MV-4-11 (cell line): ENCODE measurements at places on chromosomes 4 and X.

GRCh38 chrX:140391313-140391712, 113.6 kb downstream of the SOX3 start:
- no peak for DNase-seq

GRCh38 chrX:56219700-56220099, 12.5 kb upstream of the KLF8 start:
- peak; percentile 1 for DNase-seq

- peak; percentile 22 for DNase-seq
These were observed 56.9 kb downstream of the PCGF3 start for GRCh38 chr4:762211-763190.

DNA sequence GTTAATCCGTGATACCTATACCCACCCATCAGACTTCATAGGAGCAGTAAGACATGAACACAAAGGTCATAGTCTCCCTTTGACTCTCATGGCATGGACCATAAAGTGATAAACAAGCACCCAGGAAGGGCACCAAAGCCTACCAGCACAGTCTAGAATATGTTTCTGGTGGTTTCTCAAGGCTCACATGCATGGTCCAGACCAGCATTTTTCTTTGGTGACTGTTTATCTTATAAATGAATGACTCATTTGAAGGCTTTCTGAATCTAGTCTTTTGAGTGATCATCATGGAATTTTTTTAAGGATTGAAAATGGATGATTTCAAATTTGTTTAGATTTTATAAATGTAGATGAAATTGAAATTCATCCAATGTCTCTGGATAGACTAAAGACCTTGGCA, 32.0 kb upstream of the AMELX start:
- DNase-seq: no peak

- DNase-seq: peak; percentile 87
These were observed 40.5 kb downstream of the AGA start for GRCh38 chr4:177401658-177402273.

DNA sequence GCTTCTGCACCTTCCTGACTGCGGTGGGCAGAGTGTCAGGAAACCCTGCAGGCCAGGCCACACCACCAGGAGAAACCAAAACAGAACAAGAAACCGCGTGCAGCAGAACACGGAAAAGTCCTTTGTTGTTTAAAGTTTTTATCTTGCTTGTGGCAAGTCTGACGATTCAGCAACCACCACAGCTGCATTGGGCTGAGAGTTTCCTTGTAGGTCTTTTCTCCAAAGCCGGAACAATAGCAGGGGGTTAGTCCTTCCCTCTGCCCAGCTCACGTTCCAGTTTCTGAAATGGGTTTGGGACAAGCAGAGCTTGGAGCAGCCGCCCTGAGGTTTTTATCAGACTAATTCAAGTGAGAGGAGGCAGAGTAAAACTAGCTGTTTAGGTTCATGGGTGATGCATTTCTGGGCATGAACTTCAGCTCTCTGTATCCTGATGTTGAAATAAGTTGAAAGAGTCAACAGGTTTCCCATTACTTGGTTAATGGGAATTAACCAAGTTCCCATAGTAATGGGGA, 216.9 kb downstream of the PTTG2 start:
- peak; percentile 68 for DNase-seq

DNA sequence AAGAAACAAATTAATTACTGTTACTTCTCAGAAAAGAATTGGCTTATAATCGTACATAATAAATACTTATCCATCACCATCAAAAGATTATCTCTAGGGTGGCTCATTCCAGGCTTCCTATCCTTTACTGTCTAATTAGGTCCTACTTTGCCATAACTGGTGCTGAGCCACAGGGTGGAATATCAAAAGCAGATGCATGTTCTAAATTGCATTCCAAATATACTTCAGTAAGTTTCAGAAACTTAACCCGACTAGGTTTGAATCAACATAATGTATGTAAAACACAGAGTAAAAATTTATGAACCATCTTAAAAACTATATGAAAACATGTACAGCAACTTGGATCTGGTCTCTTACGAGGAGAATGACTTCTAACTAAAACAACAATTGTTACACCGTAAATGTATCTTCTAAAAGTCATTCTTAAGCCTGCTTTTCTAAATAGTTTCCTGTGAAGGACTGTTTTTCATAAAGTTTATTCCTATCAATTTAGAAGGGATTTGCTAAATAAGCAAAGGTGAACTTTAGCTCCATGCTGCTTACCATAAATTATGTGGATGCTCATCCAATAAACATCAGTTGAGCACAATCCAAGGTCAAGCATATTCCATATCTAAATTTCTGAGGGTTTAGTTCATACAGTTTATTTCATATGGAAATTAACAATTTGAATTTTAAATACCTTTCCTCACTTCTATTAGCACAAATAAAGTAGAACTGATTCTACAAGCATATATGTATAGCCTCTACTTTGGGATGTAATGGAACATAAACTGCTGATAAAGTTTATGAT, 13.4 kb downstream of the ZAR1 start:
- no peak for DNase-seq

- DNase-seq: no peak
These were observed 98.3 kb downstream of the HMX1 start for GRCh38 chr4:8773124-8773931.

GRCh38 chr4:138177278-138177968, 64.7 kb downstream of the SLC7A11 start:
- DNase-seq: no peak

DNA sequence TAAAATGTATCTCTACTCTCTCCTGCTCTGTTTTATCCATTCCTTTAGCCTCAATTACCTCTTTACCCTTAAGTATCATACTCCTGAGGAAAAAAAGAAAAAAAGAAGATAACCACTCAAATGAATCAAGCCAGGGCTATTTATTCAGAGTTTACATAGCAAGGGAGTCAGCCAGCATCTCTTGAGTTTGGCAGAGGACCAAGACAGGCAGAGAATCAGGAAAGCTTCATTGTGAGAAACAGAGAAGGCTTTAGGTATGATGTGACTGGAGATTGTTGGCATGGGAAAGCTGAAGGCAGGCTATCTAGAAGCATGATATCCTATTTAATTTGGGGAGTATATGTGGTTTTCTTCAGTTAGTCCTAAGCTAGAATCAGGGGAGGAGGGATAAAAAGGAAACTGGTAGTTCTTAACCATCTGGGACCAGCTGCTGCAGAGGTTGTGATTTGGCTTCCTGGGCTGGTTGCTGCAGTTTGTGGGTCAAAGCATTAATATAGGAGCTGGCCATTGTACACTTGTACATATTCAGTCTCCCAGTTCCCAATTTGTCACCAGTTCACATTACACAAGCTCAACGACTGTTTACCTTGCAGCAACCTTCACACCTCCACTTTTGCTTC, 11.2 kb downstream of the APELA start:
- DNase-seq: no peak

DNA sequence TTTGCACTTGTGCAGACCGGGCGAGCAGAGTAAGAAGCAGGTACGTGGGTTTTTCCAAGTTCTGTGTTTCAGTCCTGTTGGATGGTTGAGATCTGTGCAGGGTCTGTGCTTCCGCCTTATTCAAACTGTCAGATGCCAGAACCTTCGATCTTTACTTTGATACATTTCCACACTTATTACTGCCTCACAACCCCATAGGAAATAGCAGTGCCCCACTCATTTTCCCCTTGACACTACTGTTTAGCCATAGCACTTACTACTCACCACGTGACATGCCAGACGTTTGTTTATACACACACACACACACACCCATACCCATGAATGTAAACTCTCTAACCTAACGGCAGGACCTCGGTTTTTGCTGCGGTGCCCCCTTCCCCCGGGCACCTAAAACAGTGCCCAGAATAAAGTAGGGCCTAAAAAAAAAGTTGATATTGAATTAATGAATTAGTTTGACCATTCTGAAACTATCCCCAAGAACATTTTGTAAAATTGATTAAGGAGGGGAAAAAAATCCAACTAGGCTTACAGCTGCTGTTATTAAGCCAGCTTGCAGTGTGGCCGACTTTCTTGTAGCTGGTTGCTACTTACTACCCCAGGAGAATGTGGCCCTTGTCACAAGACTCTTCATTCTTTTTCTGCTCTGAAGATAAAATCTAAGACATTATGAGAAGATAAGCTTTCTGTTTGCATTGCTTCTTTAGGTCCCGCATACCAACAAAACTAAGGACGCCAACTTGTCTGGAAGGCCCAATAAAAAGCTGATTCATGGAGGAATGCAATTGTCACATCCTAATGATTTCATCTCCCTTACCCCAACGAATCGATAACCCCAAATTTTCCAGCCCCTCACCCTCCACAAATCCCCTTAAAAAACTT, 704 bp upstream of the SEPSECS start:
- no peak for DNase-seq

GRCh38 chr4:124806403-124806802, 93.9 kb upstream of the ANKRD50 start:
- DNase-seq: no peak

GRCh38 chr4:174053895-174054294, 229.6 kb downstream of the FBXO8 start:
- DNase-seq: no peak

GRCh38 chr4:148757171-148757570, 315.0 kb upstream of the NR3C2 start:
- no peak for DNase-seq

GRCh38 chrX:28225513-28225912, 244.3 kb upstream of the DCAF8L1 start:
- DNase-seq: no peak

DNA sequence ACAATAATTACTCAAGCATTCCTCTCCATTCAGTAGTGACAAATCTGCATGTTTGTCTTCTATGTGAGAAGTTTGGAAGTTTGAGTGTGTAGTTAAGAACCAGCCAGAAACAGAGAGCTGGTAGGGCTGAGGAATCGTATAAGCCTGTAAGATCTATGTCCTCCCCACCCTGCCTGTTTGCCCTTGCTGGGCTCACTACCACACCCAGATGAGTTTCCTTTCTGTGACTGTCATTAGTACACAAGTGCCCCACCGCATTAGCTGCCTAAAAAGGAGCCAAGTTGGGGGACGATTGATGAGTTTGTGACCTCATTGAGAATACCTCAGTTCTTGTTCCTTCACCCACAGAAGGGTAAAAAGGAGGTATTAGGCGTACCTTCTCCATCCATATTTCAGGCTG, 28.3 kb downstream of the DOCK11 start:
- no peak for DNase-seq

DNA sequence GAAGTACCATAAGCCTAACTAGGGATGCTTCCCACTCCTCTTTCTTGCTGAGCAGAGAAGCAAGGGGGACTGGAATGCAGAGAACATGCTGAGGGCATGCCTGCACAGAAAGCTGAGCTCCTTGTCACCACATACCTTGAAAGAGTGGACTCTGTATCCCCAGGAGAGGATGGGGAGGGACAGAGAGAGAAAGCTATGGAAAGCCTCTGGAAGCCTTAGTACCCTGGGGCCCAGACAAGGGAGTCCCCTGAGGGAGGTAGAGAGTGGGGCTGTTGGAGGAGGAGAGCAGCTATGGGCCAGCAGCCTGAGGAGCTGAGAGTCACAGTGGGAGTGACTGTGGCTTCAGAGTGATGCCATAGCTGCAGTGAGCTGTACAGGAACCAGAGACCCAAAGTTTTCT, 77.9 kb downstream of the RTL9 start:
- no peak for DNase-seq

GRCh38 chr4:41631523-41631922, 93.6 kb downstream of the LIMCH1 start:
- no peak for DNase-seq

- DNase-seq: no peak
These were observed 147.0 kb upstream of the ARHGEF9 start for GRCh38 chrX:63932006-63932405.

DNA sequence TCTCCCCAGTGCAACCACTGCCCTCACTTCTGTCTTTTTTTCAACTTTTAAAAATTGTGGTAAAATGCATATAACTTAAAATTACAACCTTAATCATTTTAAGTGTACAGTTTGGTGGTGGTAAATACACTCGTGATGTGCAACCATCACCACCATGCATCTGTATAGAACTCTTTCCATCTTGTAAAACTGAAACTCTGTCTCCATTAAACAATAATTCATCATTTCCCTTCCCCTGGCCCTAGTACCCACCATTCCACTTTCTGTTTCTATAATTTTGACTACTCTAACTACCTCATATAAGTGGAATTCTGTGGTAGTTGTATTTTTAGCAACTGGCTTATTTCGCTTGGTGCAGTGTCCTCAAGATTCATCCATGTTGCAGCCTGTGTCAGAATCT, 6.8 kb upstream of the CTBP1 start:
- no peak for DNase-seq

DNA sequence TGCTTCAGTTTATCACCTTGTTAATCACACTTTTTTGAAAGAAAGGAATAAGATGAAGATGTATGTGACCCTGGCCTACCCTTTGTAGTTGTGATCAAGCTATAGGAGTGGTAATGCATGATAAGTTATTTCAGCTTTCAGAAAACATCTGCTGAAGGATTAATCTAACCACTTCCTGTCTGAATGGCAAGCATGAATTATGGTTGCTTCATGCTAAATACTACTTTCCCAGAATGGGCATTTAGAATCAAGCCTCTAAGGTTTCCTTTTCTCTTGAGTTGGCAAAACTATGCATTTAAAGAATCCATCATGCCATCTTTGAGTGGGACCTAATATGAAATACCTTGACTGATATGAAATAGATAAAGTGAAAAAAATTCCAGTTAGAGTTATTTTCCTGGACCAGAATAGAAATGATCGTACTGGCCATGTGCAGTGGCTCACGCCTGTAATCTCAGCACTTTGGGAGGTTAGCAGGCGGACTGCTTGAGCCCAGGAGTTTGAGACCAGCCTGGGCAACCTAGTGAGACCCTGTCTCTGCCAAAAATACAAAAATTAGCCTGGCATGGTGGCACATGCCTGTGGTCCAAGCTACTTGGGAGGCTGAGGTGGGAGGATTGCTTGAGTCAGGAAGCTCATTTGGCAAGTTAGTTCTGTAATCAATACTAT, 59.1 kb downstream of the ANXA3 start:
- peak; percentile 84 for DNase-seq

GRCh38 chrX:111086591-111087006, 9.4 kb upstream of the PAK3 start:
- no peak for DNase-seq

- no peak for DNase-seq
These were observed 30.2 kb downstream of the ATP8A1 start for GRCh38 chr4:42626629-42627146.

DNA sequence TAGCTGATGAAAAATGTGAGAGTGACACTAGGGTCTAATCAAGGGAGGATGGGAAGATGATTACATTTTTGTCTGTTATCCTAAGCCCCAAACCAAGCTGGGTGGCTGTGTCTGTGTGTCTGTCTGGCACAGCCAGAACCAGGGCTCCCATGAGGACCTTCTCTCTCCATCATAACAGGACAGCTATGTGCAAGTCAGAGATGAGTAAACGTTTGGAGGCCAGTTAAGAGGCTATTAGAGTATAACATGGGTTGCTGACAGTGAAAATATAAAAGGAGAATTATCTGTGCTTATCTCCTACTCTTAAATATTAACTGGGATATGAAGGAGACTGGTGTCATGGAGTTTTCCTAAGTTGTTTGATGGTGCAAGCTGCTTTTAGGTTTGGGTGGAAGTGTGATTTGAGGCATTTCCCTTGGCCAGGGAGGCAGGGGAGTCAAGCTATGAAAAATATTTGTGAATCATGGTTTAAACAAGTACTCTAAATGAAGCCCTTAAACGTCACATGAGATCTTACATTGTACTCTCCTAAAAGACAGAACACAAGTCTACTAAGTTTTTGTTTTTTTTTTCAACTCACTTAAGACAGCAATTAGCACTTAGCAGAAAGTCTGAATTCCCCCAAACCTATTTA, 156.2 kb downstream of the ENOX2 start:
- no peak for DNase-seq
